Stimulated activated naive B cell treated with anti-CD40 and anti-IgM and Interleukin-4, amounts not matched to agents 10 μg/mL and 1 μg/mL and 100 μg/mL, for 72 hours (primary cell): ENCODE measurements at places on chromosomes 5 and 9.

DNA sequence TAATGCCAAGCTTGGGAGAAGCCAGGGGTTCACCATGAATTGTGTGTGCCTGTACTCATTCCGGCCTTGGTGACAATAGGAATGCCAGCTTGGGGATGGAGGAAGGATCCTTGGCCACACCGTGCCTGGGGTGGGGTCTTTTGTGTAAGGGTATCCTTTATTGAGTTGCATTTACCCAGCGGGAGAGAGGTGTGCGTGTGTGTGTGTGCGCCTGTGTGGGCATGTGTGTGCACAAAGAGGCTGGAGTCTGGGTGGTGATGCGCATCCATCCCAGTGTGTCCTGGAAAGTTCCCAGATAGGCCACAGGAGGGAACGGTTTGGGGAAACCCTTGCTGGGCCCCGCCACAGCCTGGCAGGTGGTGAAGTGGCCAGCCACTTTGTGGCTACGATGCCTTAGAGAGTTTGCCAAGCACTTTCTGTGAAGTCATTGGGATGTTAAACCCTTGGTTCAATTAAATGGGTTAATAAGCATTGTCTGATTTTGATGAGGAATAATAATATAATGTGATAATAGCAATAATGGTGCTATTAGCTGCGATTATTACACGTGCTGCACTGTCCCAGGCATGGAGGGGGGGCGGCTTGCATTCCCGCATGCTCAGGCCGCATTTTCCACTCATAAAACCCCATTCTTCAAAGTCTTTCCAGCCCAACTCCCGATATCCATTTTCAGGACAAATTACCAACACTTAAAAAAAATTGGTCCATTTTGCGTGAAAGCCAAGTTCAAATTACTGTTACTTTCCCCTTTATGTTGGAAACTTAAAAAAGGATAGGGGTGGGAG lies 13.7 kb downstream of the PITX1 start:
- DNase-seq: no peak

GRCh38 chr5:39427229-39427628 lies 2.4 kb upstream of the DAB2 start:
- DNase-seq: no peak

GRCh38 chr9:89606624-89607311 lies 2.0 kb downstream of the GADD45G start:
- no peak for DNase-seq

DNA sequence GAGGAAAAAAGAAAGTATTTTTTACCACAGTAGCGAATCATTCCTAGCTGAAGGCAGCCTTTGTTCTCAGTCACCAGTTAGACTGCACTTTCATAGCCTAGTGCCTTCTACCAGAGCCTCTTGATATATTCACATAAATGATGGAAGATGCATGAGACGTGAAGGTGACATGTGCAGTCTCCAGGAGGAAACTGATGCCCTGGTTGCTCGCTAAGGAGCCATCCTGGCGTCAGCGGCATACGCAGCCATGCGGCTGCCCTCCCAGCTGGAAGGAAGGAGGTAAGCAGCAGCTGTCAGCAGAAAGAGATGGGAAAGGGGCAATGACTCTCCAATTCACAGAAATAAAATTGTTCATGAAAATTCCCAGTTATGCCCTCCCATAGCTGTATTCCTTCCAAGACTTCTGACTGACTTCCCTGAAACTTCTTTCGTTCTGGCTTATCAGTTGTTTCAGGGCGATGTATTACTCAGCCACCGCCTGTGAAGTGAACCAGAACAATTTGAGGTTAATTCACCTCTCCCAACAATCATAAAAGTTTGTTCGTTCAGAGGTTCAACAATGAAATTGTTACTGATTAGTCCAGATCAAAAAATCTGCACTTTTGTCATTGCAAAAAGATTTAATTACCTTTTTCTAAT lies 331.2 kb downstream of the NR2F1-AS1 start:
- DNase-seq: no peak

DNA sequence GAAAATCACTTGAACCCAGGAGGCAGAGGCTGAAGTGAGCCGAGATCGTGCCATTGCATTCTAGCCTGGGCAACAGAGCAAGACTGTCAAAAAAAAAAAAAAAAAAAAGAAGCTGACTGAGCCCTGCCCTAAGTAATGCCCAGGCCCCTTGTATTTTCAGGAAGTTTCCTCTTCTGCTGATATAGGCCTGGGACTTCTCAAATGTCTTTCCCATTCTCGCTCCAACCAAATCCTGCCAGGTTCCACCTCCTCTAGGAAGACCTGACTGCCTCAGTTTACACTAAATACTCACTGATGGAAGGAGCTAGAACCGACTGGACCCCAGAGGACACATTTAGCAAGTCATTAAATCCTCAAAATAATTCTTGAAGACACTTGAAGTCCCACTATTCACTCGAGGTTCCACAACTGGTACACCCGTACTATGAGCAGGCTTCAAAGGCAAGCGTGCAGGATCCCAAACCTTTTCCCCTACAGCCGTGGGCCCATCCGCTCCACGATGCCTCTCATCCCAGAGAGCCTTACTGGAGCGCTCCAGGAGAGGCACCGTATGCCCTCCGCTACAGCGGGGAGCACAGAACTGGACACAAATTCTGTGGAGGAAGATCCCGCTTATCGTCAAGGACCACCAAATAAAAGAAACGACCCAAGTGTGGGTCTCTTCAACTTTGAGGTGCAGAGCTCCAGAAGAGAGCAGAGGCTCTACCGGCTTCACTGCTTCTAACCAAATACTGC lies 676 bp downstream of the NOL6 start:
- DNase-seq: no peak

GRCh38 chr5:148725675-148726074 lies 71.3 kb upstream of the HTR4 start:
- no peak for DNase-seq

GRCh38 chr9:16787724-16788123 lies 82.7 kb downstream of the BNC2 start:
- no peak for DNase-seq

DNA sequence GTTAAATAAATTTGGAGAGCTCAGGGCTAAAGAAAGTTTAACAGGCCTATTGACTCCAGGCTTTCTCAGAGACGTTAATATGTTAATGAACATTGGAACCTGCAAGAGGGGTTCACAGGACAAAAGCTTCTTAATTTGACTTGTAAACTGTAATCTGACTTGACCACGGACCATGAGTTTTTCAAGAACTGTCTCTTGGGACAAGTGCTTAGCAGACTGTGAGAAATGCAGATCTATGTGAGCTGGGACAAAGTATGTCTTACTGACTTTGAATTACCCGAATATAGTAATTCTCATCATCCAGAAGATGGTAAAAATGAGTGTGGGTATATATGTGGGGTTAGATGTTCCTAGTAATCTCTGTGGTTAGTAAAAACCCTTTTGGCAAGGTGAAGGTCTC lies 186.6 kb downstream of the ATP10B start:
- no peak for DNase-seq

DNA sequence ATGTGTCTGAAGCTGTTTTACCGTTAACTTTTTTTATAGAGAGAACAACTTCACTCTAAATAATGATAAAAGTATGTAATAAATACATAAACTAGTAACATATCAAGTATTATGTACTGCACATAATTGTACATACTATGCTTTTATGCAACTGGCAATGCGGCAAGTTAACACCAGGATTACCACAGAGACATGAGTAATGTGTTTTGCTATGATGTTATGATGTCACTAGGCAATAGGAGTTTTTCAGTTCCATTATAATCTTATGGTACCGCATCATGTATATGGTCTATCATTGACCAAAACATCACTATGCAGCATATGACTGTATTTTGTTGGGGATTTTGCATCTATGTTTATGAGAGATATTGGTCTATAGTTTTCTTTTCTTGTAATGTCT lies 326.4 kb upstream of the TARS1 start:
- DNase-seq: no peak

GRCh38 chr9:105226055-105226454 lies 18.4 kb upstream of the SLC44A1 start:
- no peak for DNase-seq

DNA sequence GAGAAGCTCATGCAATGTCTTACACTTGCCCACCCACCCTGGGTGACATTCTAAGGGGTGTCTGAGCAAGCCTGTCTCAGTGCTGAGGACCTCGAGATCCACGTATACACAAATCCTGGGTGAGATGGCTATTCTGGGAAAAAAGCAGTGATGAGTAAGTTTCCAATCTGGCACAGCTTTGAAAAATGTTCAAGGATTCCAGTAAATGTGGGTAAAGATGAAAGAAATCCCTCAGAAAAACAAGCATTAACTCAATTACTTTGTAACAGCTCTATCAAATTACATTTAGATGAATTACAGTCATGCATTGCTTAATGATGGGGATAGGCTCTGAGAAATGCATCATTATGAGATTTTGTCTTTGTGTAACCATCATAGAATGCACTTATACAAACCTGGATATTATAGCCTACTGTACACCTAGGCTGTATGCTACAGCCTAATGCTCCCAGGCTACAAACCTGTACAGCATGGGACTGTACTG lies 26.9 kb downstream of the GOLM1 start:
- DNase-seq: no peak

DNA sequence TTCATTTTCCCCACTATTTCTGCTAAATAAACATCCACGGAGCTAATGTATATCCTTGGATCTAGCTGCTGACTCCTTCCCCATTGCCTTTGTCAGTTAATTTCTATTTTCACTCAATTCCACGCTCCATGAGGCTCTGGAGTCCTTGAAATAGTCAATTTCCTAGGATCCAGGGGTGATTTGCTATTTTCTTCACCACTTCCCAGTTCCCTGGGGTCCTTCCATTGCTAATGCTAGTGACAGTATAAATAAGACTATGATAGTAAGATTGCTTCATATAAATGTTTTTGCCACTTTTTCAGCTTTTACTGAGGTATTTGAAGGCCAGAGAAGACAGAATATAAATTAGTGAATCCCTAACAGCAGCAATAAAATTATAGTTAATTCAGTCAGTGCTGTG lies 13.1 kb downstream of the TSSK1B start:
- DNase-seq: no peak

- no peak for DNase-seq
Observed at GRCh38 chr9:4371108-4371507, 71.2 kb upstream of the GLIS3 start.

- no peak for DNase-seq
Observed at GRCh38 chr9:95215336-95215898, 102.1 kb downstream of the FANCC start.

DNA sequence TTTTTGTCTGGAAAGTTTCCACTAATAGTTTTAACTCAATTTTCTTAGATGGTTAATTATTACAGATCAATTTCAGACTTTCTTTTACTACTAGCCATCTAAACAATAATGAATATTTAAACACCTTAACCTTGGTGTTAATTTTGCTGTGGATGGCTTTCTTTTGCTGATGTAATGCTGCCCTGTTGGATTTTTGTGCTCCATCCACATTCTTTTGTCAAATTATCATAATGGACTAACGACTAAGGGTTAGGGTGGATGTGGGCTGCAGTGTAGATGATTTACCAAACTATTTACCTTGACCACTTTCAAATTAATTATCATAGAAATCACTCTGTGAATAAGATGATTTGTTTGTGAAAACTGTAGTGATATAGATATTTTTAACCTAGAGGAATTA lies 15.6 kb upstream of the TMEM38B start:
- no peak for DNase-seq

DNA sequence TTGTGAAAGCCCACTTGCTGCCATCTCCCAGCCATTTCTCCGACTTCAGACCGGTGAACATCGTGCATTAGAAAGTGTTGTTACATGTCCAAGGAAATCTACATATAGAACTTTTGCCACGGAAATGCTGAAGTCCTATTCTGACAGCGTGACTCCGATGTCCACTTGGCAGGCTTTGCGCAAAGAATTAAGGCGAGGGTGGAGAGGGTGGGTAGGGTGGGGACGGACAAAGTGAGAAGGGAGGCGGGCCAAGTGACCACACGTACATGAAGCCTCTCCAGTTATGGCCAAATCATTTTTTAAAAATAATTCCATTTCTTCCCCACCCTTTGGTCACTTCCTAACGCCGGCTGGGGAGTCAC lies 460 bp upstream of the ACO1 start:
- DNase-seq: no peak

DNA sequence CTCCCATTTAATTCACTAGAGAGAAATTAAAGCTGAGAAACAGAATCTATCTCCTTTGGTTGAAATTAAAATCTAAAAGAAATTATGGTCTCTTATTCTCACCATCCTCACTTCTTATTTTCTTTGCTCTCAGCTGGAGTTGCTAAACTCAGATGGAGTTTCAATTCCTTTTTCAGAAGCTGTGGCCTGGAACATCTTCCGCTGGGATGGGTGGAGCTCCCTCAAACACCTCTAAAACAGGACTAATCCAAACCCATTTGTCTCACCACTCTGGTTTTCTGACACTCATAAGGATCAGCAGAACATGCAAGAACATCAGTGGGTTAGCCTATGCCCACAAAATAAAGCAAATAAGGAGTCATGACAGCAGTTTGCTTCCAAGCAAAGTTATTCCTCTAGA lies 39.6 kb upstream of the CEP78 start:
- DNase-seq: no peak

- DNase-seq: no peak
Observed at GRCh38 chr5:123176224-123176937, 87.3 kb downstream of the PRDM6 start.

GRCh38 chr9:14935106-14935751 lies 25.0 kb upstream of the FREM1 start:
- no peak for DNase-seq

GRCh38 chr5:77607324-77607723 lies 31.2 kb downstream of the OTP start:
- no peak for DNase-seq

GRCh38 chr5:149450199-149450598 lies 71.1 kb upstream of the IL17B start:
- no peak for DNase-seq

GRCh38 chr5:88734191-88734640 lies 148.8 kb downstream of the MEF2C start:
- DNase-seq: peak; percentile 72

GRCh38 chr9:89477384-89477783 lies 20.5 kb downstream of the SEMA4D start:
- DNase-seq: no peak

DNA sequence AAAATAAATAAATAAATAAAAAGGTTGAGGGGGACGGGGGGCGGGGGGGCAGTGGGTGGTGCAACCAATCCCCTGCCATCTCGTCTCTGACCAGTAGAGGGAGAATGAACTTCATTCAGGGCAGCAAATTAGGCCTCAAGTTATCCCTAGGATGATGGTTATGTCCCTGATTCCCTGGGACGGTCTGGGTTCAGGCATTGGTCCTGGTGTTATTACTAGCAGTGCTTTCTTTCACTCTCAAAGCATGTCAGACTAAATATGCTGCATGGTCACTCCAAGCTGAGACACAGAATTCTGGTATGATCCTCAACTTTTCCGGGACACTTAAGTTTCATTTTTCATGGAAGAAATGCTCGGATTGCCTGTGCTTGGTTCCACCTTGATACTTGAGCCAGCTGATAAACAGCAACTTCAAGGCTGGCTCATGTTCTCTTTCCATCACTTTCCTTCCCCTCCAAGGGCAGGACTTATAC lies 59.4 kb downstream of the DAP start:
- DNase-seq: no peak

DNA sequence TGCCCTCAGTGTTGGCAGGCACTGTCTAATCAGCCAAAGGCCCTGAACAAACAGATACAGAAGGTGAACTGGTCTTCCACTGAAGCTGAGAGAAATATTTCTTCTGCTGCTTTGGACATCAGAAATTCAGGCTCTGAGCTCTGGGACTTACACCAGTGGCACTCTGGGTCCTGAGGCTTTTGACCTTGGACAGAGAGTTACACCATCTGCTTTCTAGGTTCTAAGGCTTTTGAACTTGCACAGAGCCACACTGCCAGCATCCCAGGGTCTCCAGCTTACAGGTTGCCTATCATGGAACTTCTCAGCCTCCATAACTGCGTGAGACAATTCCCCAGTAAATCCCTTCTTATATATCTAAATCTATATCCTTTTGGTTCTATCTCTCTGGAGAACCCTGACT lies 326.7 kb downstream of the MLLT3 start:
- no peak for DNase-seq
